Activated CD4-positive, alpha-beta memory T cell treated with anti-CD3 and anti-CD28 coated beads, Interleukin-2, amount 10 ng/mL, durations not matched to agents 7 days and 5 days (primary cell): ENCODE measurements at places on chromosomes 2 and 18. TPM values are rescaled to one million over a fixed set of nuclear protein-coding genes. Genes with fewer than 3 reads are reported as not detected.

DNA sequence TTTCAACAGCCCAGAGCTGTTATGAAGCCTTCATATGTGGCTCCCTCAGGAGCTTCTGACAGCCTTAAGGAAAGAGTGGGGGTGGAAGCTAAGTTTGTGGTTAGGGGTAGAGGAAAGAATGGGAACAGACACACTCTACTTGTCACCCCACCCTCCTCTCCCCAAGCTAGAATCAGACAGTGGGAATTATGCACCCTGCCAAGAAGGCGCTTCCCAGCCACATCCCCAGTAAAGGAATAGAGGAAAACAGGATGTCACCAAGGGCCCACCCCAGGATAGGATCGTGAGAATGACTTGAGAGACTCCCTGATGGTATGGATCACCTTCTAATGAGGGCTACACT, 32.4 kb upstream of the EML4 start:
- no peak for DNase-seq

DNA sequence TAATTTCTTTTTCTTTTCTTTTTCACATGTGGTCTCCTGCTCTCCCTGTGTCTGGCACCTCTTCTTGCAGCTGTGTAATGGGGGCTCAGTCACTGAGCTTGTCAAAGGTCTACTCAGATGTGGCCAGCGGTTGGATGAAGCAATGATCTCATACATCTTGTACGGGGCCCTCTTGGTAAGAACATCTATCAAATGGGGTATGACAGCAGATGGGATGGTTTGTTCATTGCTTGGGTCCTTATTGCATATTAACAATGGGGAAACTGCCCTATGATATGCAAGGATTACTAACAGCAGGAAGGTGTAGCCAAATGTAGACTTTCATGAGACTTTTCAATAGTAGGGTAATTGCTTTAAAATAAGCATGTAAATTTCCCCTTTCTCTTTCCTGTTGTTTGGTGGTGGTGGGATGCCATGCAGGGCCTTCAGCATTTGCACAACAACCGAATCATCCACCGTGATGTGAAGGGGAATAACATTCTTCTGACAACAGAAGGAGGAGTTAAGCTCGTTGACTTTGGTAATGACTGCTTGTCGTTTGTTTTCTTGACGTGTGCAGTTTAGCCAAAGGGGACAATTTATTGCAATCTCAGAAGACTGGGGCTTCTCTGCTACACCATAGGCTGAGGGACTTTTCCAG, 36.5 kb downstream of the MYO3B start:
- DNase-seq, result no peak

- DNase-seq, result no peak
Measured at GRCh38 chr2:48258481-48259149, 271.3 kb upstream of the STON1 start.

DNA sequence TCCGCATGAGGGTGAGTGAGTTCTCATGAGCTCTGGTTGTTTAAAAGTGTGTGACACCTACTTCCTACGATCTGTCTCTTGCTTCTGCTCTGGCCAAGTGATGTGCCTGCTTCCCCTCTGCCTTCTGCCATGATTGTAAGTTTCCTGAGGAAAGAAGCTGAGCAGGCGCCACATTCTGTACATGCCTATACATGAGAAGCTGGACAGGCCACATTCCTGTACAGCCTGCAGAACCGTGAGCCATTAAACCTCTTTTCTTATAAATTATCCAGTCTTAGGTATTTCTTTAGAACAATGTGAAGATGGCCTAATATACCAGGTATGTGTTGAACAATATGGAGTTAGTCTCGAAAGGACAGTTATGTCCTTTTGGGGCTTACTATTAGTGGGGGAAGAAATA, 281.0 kb downstream of the ALK start:
- DNase-seq, result no peak

- DNase-seq, result peak; percentile 53
Measured at GRCh38 chr2:97995026-97995733, 568 bp downstream of the TMEM131 start.

DNA sequence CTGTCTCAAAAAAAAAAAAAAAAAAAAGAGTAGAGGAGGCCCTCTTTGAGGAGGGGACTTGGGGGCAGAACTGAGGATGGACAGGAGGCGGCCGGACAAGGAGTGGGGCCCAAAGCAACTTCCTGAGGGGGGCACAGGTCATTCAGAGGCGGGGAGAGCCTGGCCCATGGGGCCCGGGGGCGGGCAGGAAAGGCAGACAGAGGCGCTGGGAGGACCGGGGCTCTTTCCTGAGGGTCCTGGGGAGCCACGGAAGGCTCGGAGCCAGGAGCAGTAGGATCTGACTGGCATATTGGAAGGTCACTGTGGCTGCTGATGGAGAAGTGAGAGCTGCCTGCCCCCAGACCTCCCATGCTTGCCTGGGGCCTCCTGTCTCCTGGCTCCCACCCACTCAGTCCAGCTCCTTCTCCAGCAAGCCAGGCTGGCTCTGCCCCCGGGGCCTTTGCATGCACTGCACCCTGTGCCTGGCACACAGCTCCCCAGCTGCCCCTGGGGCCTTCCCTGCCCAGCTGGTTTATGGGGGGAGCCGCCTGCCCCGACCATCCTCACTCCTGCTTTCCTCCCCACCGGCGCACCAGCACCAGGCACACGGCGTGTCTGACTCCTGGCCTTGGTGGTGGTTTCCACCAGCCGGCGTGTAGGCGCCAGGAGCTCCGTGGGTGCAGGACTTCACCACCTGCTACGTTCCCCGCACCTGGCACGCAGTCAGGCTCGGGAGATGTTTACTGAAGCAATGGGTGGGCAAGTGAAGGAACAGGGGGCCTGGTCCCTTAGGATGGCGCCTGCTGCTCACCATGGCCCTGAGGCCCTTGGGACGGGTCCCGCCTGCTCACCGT, 5.6 kb downstream of the ESPNL start:
- no peak for DNase-seq

GRCh38 chr2:84830095-84830494, 50.8 kb downstream of the TRABD2A start:
- DNase-seq, result no peak

- no peak for DNase-seq
Measured at GRCh38 chr18:63284827-63285733, 34.5 kb downstream of the BCL2 start.

DNA sequence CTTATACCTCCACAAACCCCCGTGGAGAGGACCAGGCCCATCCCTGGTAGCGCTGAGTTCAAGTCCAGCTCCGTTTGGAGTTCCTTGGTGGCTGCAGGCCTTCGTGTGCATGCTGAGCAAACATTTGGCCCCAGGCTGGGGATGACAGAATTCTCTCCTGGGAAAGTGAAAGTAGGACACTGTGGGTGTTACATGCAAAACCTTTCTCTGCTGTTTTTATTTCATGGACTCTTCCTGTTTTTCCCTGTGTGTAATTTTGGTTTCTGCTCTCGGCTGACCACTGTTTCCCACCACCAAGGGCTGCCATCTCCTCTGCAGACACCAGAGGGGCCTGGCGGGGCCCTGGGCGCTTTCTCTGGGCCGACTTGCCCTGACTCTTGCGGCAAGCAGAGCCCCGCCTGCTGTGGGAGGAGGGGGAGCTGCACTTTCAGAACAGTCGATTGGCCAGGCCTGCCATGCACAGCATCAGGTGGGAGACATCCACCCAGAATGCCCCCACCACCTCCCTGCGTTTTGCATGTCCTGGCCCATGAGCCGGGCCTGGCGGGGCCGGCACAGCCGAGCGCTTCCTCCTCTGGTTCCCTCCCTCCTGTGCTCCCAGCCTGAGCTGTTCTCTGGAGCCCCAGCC, 102.4 kb downstream of the CABLES1 start:
- DNase-seq, result peak; percentile 57

GRCh38 chr2:166653185-166653813, 159.2 kb upstream of the SCN7A start:
- no peak for DNase-seq

DNA sequence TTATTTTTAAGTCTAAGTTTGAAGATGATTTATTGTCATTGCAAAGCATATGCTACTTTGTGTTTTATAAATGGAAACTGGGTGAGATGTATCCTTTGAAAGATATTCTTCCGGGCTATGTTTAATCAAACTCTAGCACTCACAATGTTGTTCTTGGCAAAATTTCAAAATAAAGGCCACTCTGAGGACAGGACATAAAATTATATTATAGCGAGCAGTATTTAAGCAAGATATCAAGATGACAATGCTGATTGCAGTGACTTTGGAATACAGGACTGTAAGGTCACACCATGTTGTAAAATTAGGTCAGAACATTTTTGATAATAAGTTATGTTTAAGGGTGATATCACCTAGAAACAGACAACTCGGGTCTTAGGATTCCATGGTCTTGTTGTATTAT, 14.2 kb downstream of the RPRM start:
- no peak for DNase-seq

GRCh38 chr2:25757906-25758305, 84.5 kb upstream of the DTNB start:
- no peak for DNase-seq

- DNase-seq, result peak; percentile 22
Measured at GRCh38 chr2:203155406-203155805, 83.4 kb upstream of the CYP20A1 start.

- DNase-seq, result no peak
Measured at GRCh38 chr2:122423934-122424333, 668.5 kb downstream of the TSN start.

- DNase-seq, result no peak
Measured at GRCh38 chr2:154912215-154912614, 213.7 kb downstream of the KCNJ3 start.

- DNase-seq, result no peak
Measured at GRCh38 chr2:46262248-46262938, 34.8 kb upstream of the EPAS1 start.

GRCh38 chr18:54268751-54269150, 566 bp upstream of the POLI start:
- no peak for DNase-seq

DNA sequence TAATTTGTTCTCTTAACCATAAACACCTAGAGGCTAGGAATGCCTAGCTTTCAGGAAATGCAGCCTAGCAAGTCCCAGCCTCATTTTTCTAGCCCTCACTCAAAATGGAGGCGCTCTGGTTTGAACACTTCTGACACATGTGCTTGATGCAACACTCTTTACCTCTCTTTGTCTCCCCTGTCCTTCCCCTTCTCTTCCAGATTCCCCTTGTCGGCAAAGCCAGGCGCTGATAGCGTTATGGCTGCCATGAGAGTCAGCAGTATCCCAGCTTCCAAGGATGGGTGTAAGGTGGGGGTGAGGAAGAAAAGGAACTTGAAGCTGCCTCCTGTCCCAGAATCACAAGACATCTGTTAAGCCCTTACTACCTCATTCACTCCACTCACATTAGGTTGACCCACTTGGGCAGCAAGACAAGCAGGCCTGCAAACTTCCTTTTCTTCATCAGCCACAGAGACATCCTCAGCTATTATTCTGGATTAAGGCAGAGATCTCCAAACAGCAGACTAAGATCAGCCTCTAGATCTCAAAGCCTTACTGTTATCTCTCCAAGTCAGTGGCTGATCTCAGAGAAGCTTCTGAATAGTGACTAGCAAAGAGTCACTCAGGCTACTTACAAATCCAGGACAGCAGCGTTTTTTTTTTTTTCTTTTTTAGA, 1.9 kb upstream of the ST3GAL5 start:
- no peak for DNase-seq

GRCh38 chr2:143486976-143487375, 357.8 kb downstream of the ARHGAP15 start:
- no peak for DNase-seq

DNA sequence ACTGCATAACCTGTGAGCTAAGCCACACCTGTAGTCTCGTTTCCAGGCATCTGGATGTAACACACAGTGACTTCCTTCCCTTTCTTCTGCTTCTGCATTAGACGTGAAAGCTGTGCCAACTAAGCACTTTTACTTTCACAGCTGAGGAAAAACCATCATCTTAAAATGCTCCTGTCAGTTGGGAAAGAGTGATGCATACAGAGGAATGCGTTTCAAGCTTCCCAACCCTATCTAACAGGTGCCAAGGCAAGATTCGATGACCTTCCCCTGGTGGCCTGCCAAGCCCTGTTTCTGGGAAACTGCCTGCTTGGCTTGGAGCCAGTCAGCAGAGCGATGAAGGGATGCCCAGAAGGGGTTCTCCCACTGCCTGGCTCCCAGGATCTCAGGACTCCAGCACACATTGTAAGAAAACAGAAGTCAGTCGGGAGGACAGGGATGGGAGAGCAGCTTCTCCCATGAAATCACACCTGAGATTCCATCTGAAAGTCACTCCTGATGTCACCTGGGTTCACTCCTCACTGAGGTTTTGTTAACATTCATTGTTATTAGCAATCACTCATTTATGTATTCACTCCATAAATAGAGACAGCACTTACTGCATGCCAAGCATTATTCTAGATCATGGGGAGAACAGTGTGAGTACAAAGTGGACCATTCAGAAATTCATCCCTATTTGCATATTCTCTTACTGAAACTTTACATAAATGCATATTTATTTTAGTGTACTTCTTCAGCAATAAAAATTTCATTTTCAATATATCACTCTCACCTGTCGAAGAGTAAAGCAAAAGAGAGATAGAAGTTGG, 64.1 kb downstream of the DTNA start:
- no peak for DNase-seq

- DNase-seq, result no peak
Measured at GRCh38 chr2:45736757-45737704, 85.6 kb downstream of the PRKCE start.

DNA sequence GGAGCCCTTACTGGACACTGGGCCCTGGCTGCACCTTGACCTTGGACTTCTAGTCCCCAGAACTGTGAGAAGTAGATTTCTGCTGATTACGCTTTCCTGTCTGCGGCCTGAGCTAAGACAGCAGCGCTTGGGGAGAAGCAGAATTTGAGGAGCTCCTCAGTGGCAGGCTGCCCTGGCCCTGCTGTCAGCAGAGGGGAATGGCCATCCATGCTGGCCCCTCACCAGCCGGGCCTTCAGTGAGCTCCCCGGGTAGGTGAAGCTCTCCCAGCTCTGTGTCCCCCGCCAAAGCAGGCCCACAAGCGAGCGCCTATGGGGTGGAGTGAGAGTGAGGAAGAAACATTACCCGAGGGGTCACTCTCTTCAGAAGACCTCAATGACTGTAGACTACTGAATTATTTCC, 51.6 kb downstream of the RRM2 start:
- DNase-seq, result no peak

GRCh38 chr18:35080058-35080457, 38.8 kb downstream of the MAPRE2 start:
- no peak for DNase-seq

Gene CROCC2
- total RNA-seq, result not detected

Gene DNER
- total RNA-seq, result not detected

Gene SNORC
- 1.9 TPM for total RNA-seq

Gene ANKRD29
- total RNA-seq, result not detected

Gene KDM3A
- total RNA-seq, result 91.8 TPM

Gene GPR45
- not detected for total RNA-seq

Gene ZEB2
- total RNA-seq, result 20.6 TPM

Gene SP100
- total RNA-seq, result 351 TPM

Gene GPR155
- total RNA-seq, result 10.5 TPM

Gene TRIP12
- total RNA-seq, result 229 TPM

Gene SIX2
- total RNA-seq, result not detected

Gene IL37
- total RNA-seq, result 0.33 TPM
